ENCODE measurements at places on chromosomes 11 and 22. TPM values are rescaled to one million over a fixed set of nuclear protein-coding genes. Genes with fewer than 3 reads are reported as not detected.
A peak's percentile ranks its signal among the peaks of the same experiment; 100 is the strongest.

DNA sequence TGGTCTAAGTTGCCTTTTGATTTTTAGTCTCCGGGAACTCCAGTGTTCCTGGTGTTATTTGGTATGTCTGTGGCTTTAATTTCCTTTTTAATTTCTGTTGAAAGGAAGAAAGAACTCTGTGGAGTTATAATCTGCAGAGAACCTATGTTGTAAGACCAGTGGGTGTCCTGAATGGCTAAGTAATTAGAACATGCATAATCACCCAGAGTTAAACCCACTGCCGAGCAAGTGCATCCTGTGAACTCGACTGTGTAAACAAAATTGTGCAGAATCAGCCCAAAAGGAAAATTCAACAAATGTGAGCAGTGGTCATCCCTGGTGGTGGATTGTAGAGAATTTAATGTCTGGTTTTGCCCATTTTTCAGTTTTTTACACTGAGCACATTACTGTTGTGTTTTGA, 162.5 kb downstream of the COMMD9 start:
- H3K27me3 ChIP-seq: no peaks in the 10 kb centered on the region
- no peak for DNase-seq
- no peak overlapping the region for H3K27ac ChIP-seq
- H3K36me3 ChIP-seq: no peaks in the 10 kb centered on the region

Gene TRIM3
- total RNA-seq: 6.4 TPM

DNA sequence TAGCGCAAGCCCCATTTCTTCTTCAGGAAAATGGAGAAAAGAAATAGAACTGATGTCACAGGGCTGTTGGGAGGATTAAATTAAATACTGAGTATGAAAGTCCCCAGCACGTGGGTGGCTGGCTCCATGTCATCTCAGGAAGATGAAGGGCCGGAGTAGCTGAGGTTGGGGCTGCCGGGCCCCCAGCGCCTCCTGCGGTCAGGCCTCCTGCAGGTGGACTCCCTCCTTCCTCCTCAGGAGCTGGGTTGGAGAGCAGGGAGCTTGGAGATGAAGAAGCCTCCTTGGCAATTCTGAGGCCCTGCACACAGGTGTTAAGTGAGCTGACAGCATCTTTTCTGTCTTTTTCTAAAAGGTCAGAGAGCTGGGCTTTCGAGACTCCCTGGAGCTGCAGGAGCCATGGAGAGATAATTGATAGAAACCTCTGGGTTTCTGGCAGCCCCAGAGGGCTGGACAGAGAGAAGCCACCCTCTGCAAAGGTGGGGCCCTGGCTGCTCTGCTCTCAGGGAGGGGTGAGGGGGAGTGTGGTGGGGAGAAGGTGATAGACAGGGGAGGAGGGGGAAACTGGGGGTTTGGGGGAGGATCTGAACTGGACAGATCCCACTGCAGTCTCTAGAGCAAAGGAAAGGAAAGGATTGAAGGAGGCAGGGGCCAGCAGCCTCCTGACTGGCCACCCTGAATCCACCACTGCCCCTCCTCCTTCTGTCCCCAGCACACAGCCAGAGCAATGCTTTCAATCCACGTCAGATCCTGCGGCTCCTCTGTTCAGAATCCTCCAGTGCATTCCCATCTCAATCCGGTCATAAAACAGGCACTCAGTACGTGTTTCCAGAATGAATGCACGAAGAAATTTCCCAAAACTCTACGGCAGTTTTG, 210.8 kb downstream of the CEP164 start:
- no peaks in the 10 kb centered on the region for H3K36me3 ChIP-seq
- no peaks in the 10 kb centered on the region for H3K27me3 ChIP-seq

DNA sequence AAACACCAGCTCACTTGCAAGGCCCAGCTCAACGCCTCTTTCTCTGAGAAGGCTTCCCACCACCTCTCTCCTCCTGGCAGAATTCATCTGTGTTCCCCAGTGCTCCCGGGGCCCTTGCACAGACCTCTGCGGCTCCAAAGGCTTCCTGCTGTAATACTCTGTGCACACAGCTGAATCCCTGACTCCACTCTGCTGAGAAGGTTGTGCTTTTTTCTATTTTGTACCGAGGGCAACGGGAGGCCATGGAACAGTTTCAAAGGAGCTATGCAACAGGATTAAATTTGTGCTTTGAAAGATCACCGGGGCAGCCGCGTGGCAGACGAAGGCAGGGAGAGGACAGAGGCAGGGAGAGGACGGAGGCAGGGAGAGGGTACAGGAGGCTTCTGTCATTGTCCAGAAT, 49.2 kb upstream of the SYT7 start:
- no peak overlapping the region for H3K27ac ChIP-seq
- H3K4me1 ChIP-seq: no peaks in the 10 kb centered on the region
- H3K4me3 ChIP-seq: no peak overlapping the region
- H3K36me3 ChIP-seq: no peaks in the 10 kb centered on the region
- DNase-seq: no peak

GRCh38 chr11:61011229-61011870, 39.9 kb downstream of the CD6 start:
- no peak overlapping the region for H3K27ac ChIP-seq
- DNase-seq: no peak
- no peaks in the 10 kb centered on the region for H3K27me3 ChIP-seq
- H3K4me3 ChIP-seq: no peak overlapping the region

DNA sequence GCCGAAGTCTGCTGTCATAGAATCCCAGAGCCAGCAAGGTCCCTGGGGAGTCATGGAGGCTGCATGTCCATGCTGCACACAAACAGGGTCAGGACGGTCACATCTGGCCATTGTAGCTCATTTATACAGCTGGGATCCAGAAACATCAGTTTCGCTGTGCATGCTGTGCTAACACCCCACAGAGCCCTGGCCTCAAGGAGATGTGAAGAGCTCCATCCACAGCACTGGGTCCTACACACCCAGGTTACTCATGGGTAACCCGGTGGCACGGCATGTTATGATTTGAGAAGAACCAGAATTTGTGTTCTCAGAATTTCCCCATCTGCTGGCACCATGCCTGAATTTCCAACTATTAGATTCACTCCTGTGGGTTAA, 146.3 kb upstream of the ARHGAP20 start:
- H3K4me1 ChIP-seq: no peaks in the 10 kb centered on the region
- DNase-seq: no peak
- no peaks in the 10 kb centered on the region for H3K27me3 ChIP-seq
- H3K36me3 ChIP-seq: no peaks in the 10 kb centered on the region

Gene APOA1
- total RNA-seq: 0.48 TPM

- no peaks in the 10 kb centered on the region for H3K36me3 ChIP-seq
- DNase-seq: no peak
- H3K4me1 ChIP-seq: peaks cover 41% of the 10 kb centered on the region
Measured at GRCh38 chr11:12358302-12359188, 18.8 kb upstream of the PARVA start.

DNA sequence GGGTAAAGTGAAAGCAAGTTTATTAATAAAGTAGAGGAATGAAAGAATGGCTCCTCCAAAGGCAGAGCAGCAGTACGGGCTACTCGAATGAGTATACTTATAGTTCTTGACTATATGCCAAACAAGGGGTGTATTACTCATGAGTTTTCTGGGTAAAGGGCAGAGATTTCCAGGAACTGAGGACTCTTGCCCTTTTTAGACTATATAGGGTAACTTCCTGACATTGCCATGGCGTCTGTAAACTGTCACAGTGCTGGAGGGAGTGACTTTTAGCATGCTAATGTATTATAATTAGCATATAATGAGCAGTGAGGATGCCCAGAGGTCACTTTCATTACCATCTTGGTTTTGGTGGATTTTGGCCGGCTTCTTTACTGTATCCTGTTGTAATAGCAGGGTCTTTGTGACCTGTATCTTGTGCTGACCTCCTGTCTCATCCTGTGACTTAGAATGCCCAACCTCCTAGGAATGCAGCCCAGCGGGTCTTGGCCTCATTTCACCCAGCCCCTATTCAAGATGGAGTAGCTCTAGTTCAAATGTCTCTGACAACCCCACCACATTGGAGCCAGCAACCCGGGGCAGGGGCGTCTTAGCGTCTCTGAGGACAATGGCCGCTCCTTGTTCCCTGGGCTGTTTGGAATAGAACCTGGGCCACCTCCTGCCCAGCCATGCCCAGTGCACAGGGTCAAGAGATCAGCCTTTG, 34.9 kb upstream of the CD82 start:
- no peak for DNase-seq
- no peaks in the 10 kb centered on the region for H3K36me3 ChIP-seq
- no peaks in the 10 kb centered on the region for H3K4me1 ChIP-seq
- no peaks in the 10 kb centered on the region for H3K27me3 ChIP-seq
- H3K27ac ChIP-seq: peak overlapping the region; percentile 74

Gene HBB
- total RNA-seq: not detected

- no peaks in the 10 kb centered on the region for H3K36me3 ChIP-seq
- no peaks in the 10 kb centered on the region for H3K4me1 ChIP-seq
- H3K27ac ChIP-seq: no peak overlapping the region
- H3K4me3 ChIP-seq: no peak overlapping the region
- no peak for DNase-seq
- H3K27me3 ChIP-seq: no peaks in the 10 kb centered on the region
Measured at GRCh38 chr11:130637566-130637965, 189.1 kb downstream of the ADAMTS15 start.

GRCh38 chr11:121421149-121421901, 30.8 kb upstream of the SORL1 start:
- H3K4me1 ChIP-seq: peaks cover 66% of the 10 kb centered on the region
- H3K4me3 ChIP-seq: no peak overlapping the region
- no peaks in the 10 kb centered on the region for H3K36me3 ChIP-seq
- H3K27ac ChIP-seq: no peak overlapping the region

Gene ZNF280B
- total RNA-seq: 3.2 TPM

- no peak overlapping the region for H3K27ac ChIP-seq
- H3K4me1 ChIP-seq: peaks cover 12% of the 10 kb centered on the region
- DNase-seq: no peak
- H3K27me3 ChIP-seq: peaks cover 17% of the 10 kb centered on the region
- H3K4me3 ChIP-seq: no peak overlapping the region
Measured at GRCh38 chr11:9001736-9002135, 2.1 kb downstream of the NRIP3 start.

- no peak overlapping the region for H3K4me3 ChIP-seq
- DNase-seq: no peak
- H3K27ac ChIP-seq: no peak overlapping the region
- no peaks in the 10 kb centered on the region for H3K36me3 ChIP-seq
- H3K27me3 ChIP-seq: no peaks in the 10 kb centered on the region
Measured at GRCh38 chr11:728901-729491, 18.3 kb upstream of the TALDO1 start.

DNA sequence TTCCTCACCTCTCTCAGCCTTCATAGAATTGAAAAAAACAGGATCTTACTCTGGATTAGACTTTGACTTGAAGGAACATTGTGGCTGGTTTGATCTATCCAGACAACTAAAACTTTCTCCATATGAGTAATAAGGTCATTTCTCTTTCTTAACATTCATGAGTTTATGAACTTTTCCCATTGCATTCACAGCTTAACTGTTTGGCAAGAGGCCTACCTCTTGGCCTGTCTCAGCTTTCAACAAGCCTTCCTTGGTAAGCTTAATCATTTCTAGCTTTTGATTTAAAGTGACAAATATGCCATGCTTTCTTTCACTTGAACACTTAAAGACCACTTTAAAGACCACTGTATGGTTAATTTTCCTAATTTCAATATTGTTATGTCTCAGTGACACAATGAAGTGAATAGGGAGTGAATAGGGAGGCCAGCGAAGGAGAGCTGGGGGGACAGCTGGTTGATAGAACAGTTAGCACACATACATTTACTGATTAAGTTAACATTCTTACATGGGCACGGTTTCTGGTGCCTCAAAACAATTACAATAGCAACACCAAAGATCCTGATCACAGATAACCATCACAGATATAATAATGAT, 17.0 kb downstream of the IMMP1L start:
- peaks cover 4% of the 10 kb centered on the region for H3K36me3 ChIP-seq
- no peak for DNase-seq
- no peaks in the 10 kb centered on the region for H3K27me3 ChIP-seq
- no peak overlapping the region for H3K27ac ChIP-seq
- H3K4me1 ChIP-seq: no peaks in the 10 kb centered on the region

GRCh38 chr22:20111045-20111688, 4.7 kb upstream of the RANBP1 start:
- no peak for DNase-seq
- H3K4me3 ChIP-seq: no peak overlapping the region
- H3K27ac ChIP-seq: no peak overlapping the region
- H3K27me3 ChIP-seq: no peaks in the 10 kb centered on the region
- H3K36me3 ChIP-seq: peaks cover 66% of the 10 kb centered on the region
- peaks cover 10% of the 10 kb centered on the region for H3K4me1 ChIP-seq

Gene MS4A14
- total RNA-seq: not detected

GRCh38 chr11:69520186-69520916, 38.9 kb downstream of the LINC01488 start:
- no peaks in the 10 kb centered on the region for H3K27me3 ChIP-seq
- no peaks in the 10 kb centered on the region for H3K4me1 ChIP-seq
- no peaks in the 10 kb centered on the region for H3K36me3 ChIP-seq
- H3K4me3 ChIP-seq: no peak overlapping the region

GRCh38 chr22:32752326-32752725, 49.2 kb upstream of the TIMP3 start:
- H3K27ac ChIP-seq: no peak overlapping the region
- no peaks in the 10 kb centered on the region for H3K27me3 ChIP-seq
- H3K4me1 ChIP-seq: no peaks in the 10 kb centered on the region
- no peak for DNase-seq
- H3K4me3 ChIP-seq: no peak overlapping the region
- H3K36me3 ChIP-seq: no peaks in the 10 kb centered on the region

- no peak for DNase-seq
- peaks cover 16% of the 10 kb centered on the region for H3K27me3 ChIP-seq
- H3K4me1 ChIP-seq: no peaks in the 10 kb centered on the region
- no peak overlapping the region for H3K4me3 ChIP-seq
- no peaks in the 10 kb centered on the region for H3K36me3 ChIP-seq
Measured at GRCh38 chr11:134126217-134126822, 57.4 kb downstream of the JAM3 start.

Gene TMEM45B
- total RNA-seq: 0.44 TPM

DNA sequence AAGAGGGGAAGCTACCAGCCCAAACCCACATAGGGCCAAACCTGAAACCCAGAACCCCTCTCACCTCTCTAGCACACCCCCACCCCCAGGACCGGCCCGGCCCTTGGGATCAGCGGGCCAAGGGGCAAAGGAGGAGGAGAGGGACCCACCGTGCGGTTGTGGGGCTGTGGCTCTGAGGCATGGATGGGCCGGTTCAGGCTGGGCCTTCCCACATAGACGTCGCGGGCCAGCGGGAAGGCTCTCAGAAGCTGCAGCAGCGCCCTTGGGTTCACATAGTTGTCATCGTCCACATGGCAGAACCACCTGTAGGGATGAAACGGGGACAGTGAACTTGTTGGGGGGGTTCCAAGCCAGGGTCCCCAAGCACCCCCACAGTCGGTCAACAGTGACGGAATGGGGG, 7.0 kb downstream of the MFNG start:
- H3K4me3 ChIP-seq: no peak overlapping the region
- peaks cover 28% of the 10 kb centered on the region for H3K4me1 ChIP-seq
- H3K27ac ChIP-seq: no peak overlapping the region

- DNase-seq: no peak
- H3K27me3 ChIP-seq: no peaks in the 10 kb centered on the region
- no peak overlapping the region for H3K27ac ChIP-seq
Measured at GRCh38 chr22:36224245-36224644, 15.1 kb downstream of the APOL2 start.

Data from CD8-positive, alpha-beta memory T cell (primary cell).